Activated CD8-positive, alpha-beta T cell treated with anti-CD3 and anti-CD28 coated beads for 36 hours (primary cell): ENCODE measurements at places on chromosomes 7 and 10. TPM values are rescaled to one million over a fixed set of nuclear protein-coding genes. Genes with fewer than 3 reads are reported as not detected.

Gene PRR15
- not detected for total RNA-seq

Gene GPR15LG
- total RNA-seq, result not detected

Gene AKAP9
- 28.4 TPM for total RNA-seq

Gene RBM20
- total RNA-seq, result 0.38 TPM

Gene RAPGEF5
- 0.92 TPM for total RNA-seq

Gene IPMK
- total RNA-seq, result 10.3 TPM

Gene PILRA
- total RNA-seq, result 6.6 TPM

Gene SH2B2
- 7.1 TPM for total RNA-seq

Gene IGF2BP3
- total RNA-seq, result 0.61 TPM

DNA sequence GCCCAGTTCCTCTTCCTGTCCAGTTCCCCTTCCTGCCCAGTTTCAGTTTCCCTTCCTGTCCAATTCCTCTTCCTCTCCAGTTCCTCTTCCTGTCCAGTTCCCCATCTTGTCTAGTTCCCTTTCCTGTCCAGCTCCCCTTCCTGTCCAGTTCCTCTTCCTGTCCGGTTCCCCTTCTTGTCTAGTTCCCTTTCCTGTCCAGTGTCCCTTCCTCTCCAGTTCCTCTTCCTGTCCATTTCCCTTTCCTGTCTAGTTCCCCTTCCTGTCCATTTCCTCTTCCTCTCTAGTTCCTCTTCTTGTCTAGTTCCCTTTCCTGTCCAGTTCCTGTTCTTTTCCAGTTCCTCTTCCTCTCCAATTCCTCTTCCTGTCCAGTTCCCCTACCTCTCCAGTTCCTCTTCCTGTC, 68.1 kb upstream of the ADCY1 start:
- H3K36me3 ChIP-seq, result no peaks in the 10 kb centered on the region
- DNase-seq, result no peak
- no peak overlapping the region for H3K4me3 ChIP-seq
- H3K27me3 ChIP-seq, result peaks cover 3% of the 10 kb centered on the region

GRCh38 chr10:76021398-76021797, 590.0 kb downstream of the LRMDA start:
- no peak for DNase-seq
- no peak overlapping the region for H3K27ac ChIP-seq
- no peak overlapping the region for H3K4me3 ChIP-seq
- peaks cover 1% of the 10 kb centered on the region for H3K27me3 ChIP-seq
- H3K4me1 ChIP-seq, result no peaks in the 10 kb centered on the region

- no peak overlapping the region for H3K27ac ChIP-seq
- no peak overlapping the region for H3K4me3 ChIP-seq
- H3K36me3 ChIP-seq, result no peaks in the 10 kb centered on the region
- no peak for DNase-seq
Measured at GRCh38 chr7:82268632-82269031, 174.9 kb downstream of the CACNA2D1 start.

GRCh38 chr7:102117743-102118142, 168.9 kb upstream of the SH2B2 start:
- H3K36me3 ChIP-seq, result peaks cover 19% of the 10 kb centered on the region
- H3K27me3 ChIP-seq, result no peaks in the 10 kb centered on the region
- H3K4me3 ChIP-seq, result no peak overlapping the region
- H3K4me1 ChIP-seq, result peaks cover 11% of the 10 kb centered on the region
- no peak for DNase-seq
- no peak overlapping the region for H3K27ac ChIP-seq

- H3K36me3 ChIP-seq, result no peaks in the 10 kb centered on the region
- no peaks in the 10 kb centered on the region for H3K27me3 ChIP-seq
- DNase-seq, result no peak
- no peak overlapping the region for H3K4me3 ChIP-seq
Measured at GRCh38 chr10:102579328-102579727, 65.0 kb upstream of the TRIM8 start.

DNA sequence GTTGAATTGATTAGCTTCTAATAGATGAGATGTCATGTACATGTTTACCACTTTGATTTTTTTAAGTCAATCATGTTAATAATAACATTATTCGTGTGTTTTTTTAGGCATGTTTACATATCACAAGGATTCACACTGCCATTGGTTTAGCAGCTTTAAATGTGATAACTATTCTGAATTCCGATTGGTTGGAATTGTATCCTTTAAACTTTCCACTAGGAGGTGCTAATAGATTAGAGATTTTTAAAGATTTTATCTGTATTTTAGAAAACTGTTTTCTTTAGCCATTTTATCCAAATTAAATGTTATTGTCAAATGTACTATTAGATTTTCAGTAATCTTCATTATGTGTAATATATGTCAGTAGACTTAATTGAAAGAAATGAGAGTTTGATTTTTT, 83.2 kb downstream of the HECTD2 start:
- no peak overlapping the region for H3K27ac ChIP-seq
- no peak overlapping the region for H3K4me3 ChIP-seq
- H3K36me3 ChIP-seq, result no peaks in the 10 kb centered on the region
- no peaks in the 10 kb centered on the region for H3K4me1 ChIP-seq

GRCh38 chr10:99172128-99172738, 63.4 kb downstream of the HPSE2 start:
- H3K27ac ChIP-seq, result no peak overlapping the region
- no peak overlapping the region for H3K4me3 ChIP-seq
- H3K4me1 ChIP-seq, result no peaks in the 10 kb centered on the region
- H3K27me3 ChIP-seq, result peaks cover 1% of the 10 kb centered on the region
- H3K36me3 ChIP-seq, result no peaks in the 10 kb centered on the region

DNA sequence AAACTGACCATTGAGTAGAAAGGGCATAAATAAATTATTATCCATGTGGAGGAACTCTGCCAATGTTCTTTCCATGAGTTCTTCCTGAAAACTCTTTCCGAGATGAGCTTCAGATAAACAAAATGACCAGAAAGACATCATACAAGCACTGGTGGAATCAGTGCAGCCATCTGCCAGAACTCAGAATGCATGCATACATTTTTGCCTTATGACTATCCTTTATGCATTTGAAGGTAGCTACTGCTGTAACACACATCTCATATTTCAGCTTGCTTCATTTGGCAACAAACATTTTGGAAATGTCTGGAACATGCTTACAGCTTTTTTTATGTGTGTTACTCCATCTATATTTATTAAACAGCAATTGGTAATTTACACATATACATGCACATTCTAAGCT, 448.9 kb downstream of the PLXDC2 start:
- no peaks in the 10 kb centered on the region for H3K27me3 ChIP-seq
- no peaks in the 10 kb centered on the region for H3K36me3 ChIP-seq
- H3K27ac ChIP-seq, result no peak overlapping the region
- H3K4me3 ChIP-seq, result no peak overlapping the region

DNA sequence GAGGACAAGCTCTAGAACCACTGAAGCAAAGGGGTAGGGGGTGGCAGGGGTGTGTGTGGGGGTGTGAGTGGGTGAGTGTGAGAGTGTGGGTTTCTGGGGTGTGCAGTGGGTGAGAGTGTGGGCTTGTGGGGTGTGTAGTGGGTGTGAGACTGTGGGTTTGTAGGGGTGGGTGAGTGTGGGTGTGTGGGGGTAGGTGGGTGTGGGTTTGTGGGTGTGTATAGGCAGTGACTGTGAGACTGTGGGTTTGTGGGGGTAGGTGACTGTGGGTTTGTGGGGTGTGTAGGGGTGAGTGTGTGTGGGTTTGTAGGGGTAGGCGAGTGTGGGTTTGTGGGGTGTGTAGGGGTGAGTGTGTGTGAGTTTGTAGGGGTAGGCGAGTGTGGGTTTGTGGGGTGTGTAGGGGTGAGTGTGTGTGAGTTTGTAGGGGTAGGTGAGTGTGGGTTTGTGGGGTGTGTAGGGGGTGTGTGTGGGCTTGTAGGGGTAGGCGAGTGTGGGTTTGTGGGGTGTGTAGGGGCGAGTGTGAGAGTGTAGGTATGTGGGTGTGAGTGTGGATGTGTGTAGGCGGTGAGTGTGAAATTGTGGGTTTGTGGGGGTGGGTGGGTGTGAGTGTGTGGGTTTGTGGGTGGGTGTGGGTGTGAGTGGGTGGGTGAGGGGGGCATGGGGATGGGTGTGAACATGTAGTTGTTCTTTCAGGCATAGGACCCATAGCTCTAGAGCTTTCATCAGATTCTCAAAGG, 8.8 kb downstream of the NOS3 start:
- H3K4me3 ChIP-seq, result no peak overlapping the region
- H3K27ac ChIP-seq, result no peak overlapping the region
- no peak for DNase-seq
- no peaks in the 10 kb centered on the region for H3K36me3 ChIP-seq
- no peaks in the 10 kb centered on the region for H3K27me3 ChIP-seq

GRCh38 chr10:63885156-63885555, 364.0 kb downstream of the REEP3 start:
- no peak overlapping the region for H3K27ac ChIP-seq
- H3K27me3 ChIP-seq, result peaks cover 2% of the 10 kb centered on the region
- no peak for DNase-seq
- no peaks in the 10 kb centered on the region for H3K36me3 ChIP-seq
- no peak overlapping the region for H3K4me3 ChIP-seq

DNA sequence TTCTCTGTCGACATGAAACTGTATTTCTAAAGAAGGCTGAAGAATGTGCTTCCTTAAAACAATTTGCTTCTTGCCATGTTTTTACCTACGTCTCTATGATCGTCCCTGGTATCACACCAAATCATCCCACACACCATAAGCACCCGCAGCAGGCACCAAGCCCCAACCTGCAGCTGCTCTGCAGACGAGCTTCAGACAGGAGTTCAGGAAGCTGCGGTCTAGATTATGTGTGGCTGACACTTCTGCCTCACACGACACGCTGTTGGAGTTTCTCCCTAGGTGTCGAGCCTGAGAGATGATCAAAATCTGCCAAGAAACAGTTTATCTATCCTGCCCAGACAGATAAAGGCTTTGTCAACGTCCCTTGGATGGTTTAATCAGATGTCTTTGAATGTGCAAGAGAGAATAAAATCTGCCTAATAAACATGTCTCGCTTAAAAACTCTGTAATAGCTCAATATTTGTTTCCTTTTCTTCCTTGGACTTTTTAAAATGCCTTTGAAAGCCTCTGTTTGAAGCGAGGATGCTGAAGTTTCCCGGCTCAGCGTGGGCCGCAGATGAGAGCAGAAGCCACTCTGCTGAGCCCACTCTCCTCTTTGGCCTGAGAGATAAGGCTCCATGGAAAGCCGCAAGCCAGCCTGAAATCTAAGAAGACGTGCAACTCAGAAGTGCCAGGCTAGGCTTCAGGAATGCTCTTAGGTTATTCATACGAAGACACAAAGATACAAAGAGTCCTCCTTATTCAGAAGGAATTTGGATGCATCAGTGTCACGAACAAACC, 158.3 kb upstream of the PFKP start:
- no peaks in the 10 kb centered on the region for H3K36me3 ChIP-seq
- H3K27ac ChIP-seq, result no peak overlapping the region
- H3K4me3 ChIP-seq, result no peak overlapping the region
- peak; percentile 45 for DNase-seq
- H3K4me1 ChIP-seq, result peaks cover 16% of the 10 kb centered on the region
- H3K27me3 ChIP-seq, result peaks cover 5% of the 10 kb centered on the region

GRCh38 chr7:7054252-7054830, 128.0 kb upstream of the C1GALT1 start:
- H3K4me1 ChIP-seq, result no peaks in the 10 kb centered on the region
- H3K4me3 ChIP-seq, result no peak overlapping the region
- no peak for DNase-seq
- H3K27me3 ChIP-seq, result no peaks in the 10 kb centered on the region
- H3K36me3 ChIP-seq, result no peaks in the 10 kb centered on the region
- no peak overlapping the region for H3K27ac ChIP-seq

DNA sequence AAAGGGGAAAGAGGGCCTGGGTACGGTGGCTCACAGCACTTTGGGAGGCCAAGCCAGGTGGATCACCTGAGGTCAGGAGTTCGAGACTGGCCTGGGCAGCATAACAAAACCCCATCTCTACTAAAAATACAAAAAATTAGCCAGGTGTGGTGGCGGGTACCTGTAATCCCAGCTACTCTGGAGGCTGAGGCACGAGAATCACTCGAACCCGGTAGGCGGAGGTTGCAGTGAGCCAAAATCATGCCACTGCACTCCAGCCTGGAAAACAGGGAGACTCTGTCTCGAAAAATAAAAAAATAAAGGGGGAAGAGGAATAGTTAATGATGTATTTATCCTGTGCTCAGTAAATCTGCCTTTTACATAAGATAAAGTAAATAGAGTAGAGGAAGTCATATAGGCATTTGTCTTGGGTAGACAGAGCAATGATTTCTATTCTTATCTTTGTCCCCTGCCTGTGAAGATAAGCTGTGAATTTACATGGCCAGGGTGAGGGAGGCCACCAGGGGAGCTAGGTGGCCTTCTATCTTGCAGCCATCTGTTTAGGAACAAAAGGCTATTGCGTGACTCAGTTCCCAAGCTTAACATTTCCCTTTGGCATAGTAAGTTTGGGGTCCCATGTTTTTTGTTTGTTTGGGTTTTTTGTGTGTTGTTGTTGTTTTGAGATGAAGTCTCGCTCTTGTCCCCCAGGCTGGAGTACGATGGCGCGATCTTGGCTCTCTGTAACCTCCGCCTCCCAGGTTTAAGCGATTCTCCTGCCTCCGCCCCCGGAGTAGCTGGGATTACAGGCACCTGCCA, 73.2 kb upstream of the GTF2I start:
- no peaks in the 10 kb centered on the region for H3K4me1 ChIP-seq
- H3K4me3 ChIP-seq, result no peak overlapping the region
- no peak overlapping the region for H3K27ac ChIP-seq

- H3K4me3 ChIP-seq, result no peak overlapping the region
- peaks cover 12% of the 10 kb centered on the region for H3K36me3 ChIP-seq
- H3K27me3 ChIP-seq, result no peaks in the 10 kb centered on the region
- no peak overlapping the region for H3K27ac ChIP-seq
- peak; percentile 72 for DNase-seq
Measured at GRCh38 chr7:139620676-139621344, 97.3 kb downstream of the CLEC2L start.

DNA sequence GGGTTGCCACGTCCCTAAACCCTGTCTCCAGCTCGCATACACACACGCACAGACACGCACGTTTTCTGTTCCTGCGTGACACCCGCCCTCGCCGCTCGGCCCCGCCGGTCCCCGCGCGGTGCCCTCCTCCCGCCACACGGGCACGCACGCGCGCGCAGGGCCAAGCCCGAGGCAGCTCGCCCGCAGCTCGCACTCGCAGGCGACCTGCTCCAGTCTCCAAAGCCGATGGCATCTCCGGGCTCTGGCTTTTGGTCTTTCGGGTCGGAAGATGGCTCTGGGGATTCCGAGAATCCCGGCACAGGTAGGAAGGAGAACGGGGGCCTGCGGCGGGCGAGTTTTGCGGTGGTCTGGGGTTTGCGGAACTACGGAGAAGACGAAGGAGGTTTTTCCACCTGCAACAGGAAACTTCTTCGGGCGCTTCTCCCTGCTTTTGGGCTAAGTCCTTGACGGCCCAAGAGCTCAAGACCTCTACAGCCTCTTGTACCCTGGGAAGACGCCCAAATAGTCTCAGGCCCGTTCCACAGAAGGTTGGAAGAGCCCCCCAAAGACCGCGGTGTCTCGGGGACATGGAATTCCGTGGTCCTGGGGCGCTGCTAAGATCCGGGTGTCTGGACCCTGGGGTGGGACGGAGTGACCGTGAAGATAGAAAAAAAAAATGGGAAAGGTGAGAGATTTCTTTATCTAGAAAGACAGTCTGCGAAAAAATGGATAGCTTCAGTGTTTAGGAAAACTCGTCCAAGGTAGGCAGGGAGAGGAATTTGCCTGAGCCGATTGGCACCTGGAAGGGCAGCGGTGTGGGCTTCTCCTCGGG, at the start of gene GAD2:
GAD2 (plus strand) TSS at position 190 of the 811 bp plus-strand sequence; CDS start at position 226, 36 bp downstream.
- no peak within 1 kb of the TSS for H3K27ac ChIP-seq
- DNase-seq, result no peak
- peaks cover 88% of the 10 kb centered on the region for H3K27me3 ChIP-seq
